Activated T-cell treated with anti-CD3 and anti-CD28 coated beads, Interleukin-2, amount 50 U/mL, for 72 hours (primary cell): ENCODE measurements at places on chromosomes 6 and 20.

- DNase-seq: no peak
- H3K27ac ChIP-seq: no peak overlapping the region
- H3K4me1 ChIP-seq: peaks cover 21% of the 10 kb centered on the region
- no peaks in the 10 kb centered on the region for H3K27me3 ChIP-seq
These were observed 28.3 kb downstream of the STX7 start for GRCh38 chr6:132484680-132485018.

DNA sequence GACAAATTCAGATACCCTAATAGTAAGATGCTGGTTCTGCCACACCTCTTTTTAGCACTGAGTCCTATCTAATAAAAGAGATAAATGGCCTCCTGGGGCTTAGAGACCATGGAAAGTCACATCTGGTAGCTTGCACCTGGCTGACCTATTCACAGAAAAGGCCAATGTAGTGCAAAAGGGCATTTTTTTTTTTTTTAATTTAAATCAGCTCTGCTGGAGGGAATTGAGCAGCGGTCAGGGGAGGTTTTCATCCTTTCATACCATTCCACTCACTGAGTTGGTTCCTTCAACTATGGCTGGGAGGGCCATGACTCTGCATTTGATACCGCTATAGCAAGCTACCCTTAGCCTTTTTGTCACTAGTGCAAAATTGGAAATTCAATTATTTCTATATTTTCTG, 20.1 kb upstream of the HS3ST5 start:
- H3K4me1 ChIP-seq: no peaks in the 10 kb centered on the region
- no peak overlapping the region for H3K4me3 ChIP-seq
- no peak overlapping the region for H3K27ac ChIP-seq
- no peak for DNase-seq
- no peaks in the 10 kb centered on the region for H3K27me3 ChIP-seq
- H3K36me3 ChIP-seq: no peaks in the 10 kb centered on the region

- H3K4me3 ChIP-seq: no peak overlapping the region
- no peaks in the 10 kb centered on the region for H3K4me1 ChIP-seq
- no peaks in the 10 kb centered on the region for H3K27me3 ChIP-seq
- no peak overlapping the region for H3K27ac ChIP-seq
These were observed 261.5 kb downstream of the SLC24A3 start for GRCh38 chr20:19473922-19474286.

DNA sequence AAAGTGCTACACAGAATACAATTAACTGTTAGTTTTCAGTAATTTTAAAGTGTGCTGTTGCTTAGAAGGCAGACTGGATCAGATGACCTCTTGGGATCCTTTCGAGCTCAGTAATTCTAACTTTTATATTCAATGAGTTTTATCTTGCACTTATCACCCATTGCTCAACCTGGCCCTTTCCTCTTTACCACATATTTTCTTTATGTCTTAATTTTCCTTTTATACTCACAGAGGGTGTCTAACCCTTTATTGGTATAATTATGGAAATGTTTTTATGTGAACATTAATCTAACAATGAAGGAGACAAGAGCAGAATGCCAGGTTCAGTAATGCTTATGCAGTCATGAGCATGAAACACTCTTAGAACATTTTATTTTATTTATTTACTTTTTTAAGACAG, 39.7 kb upstream of the CARMIL1 start:
- H3K36me3 ChIP-seq: no peaks in the 10 kb centered on the region
- no peak overlapping the region for H3K27ac ChIP-seq
- H3K27me3 ChIP-seq: no peaks in the 10 kb centered on the region
- no peak for DNase-seq

DNA sequence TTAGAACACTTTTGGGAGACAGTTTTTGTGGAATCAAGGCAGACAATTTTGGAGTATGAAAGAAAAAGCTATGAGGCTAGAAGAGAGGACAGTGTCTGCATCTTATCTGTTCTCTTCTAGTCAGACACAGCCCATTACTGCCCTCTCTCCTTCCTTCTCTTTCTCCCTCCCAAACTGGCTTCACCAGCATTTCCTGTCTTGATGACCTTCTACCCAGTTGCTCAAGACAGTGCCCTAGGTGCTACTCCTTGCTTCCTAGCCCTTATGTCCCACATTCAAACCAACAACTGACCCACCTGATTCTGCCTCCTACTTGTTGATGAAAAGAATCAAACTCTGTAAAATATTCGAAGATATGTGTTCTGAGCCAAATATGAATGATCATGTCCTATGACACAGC, 116.4 kb upstream of the RIPOR2 start:
- no peak overlapping the region for H3K27ac ChIP-seq
- no peaks in the 10 kb centered on the region for H3K27me3 ChIP-seq
- no peak overlapping the region for H3K4me3 ChIP-seq

DNA sequence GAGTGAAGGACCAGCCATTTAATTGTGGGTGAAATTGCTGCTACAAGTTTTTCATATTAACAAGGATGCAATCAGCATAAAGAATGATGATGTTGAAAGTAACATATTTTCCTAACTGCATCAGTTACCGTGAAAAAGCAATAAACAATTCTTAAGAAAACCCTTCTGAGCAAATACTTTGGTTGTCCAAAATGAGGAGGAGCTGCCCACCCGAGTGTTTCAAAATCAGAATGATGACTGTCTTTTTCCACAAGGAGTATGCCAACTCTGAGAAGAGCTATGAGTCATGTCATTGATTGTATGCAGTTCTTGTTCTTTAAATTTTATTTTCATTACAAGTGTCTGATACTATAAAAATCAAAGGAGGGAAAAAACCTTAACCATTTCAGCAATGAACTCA, 470.5 kb downstream of the COL12A1 start:
- DNase-seq: no peak
- H3K4me1 ChIP-seq: no peaks in the 10 kb centered on the region
- no peaks in the 10 kb centered on the region for H3K36me3 ChIP-seq

GRCh38 chr20:8853805-8854338, 215.0 kb upstream of the PLCB4 start:
- no peak overlapping the region for H3K4me3 ChIP-seq
- no peaks in the 10 kb centered on the region for H3K4me1 ChIP-seq
- no peak for DNase-seq
- no peak overlapping the region for H3K27ac ChIP-seq
- no peaks in the 10 kb centered on the region for H3K27me3 ChIP-seq

DNA sequence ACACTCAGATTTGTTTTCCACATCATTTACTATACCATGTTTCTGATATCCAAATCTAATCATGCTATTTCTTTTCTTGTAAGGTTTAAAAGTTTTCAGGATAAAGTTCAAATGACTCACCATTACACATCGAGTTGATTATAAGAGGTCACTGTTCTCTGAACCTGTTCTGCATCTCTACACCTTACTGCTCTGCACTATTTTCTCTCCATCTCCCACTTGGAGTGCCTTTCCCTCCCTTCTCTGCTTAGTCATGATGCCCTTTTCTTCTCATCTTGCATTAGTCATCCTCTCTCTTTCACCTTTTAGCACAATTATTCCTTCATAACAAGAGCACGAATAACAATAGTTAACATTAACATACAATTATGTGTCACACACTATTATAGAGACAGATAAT, 37.5 kb upstream of the FUT9 start:
- no peaks in the 10 kb centered on the region for H3K36me3 ChIP-seq
- no peak for DNase-seq
- H3K27me3 ChIP-seq: no peaks in the 10 kb centered on the region
- no peaks in the 10 kb centered on the region for H3K4me1 ChIP-seq

DNA sequence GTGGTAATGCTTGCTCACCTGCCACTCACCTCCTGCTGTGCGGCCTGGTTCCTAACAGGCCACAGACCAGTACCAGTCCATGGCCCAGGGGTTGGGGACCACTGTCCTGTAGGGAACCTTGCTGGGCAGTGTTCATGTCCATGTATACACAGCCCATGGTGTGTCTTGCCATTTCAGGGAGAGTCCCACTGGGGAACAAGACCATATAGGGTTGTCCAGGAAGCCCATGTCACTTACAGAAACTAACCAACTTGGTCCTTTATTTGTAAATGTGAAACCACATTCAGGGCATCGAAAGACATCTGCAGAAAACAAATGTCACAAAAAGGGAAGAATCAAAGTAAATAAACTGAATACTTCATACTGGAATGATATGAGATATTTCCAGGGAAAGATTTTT, 179.1 kb downstream of the NFATC2 start:
- DNase-seq: no peak
- no peak overlapping the region for H3K4me3 ChIP-seq
- H3K27ac ChIP-seq: no peak overlapping the region
- peaks cover 3% of the 10 kb centered on the region for H3K36me3 ChIP-seq
- peaks cover 3% of the 10 kb centered on the region for H3K4me1 ChIP-seq

DNA sequence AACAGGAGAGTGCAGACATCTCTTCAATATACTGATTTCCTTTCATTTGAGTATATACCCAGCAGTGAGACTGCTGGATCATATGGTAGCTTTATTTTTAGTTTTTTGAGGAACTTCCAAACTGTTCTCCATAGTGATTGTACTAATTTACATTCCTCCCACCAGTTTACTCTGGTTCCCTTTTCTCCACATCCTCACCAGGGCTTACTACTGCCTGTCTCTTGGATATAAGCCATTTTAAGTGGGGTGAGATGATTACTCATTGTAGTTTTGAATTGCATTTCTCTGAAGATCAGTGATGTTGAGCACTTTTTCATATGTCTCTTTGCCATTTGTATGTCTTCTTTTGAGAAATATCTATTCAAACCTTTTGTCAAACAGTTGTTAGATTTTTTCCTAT, 64.9 kb upstream of the HMGCLL1 start:
- H3K27ac ChIP-seq: no peak overlapping the region
- peaks cover 1% of the 10 kb centered on the region for H3K36me3 ChIP-seq
- H3K4me3 ChIP-seq: no peak overlapping the region
- H3K4me1 ChIP-seq: no peaks in the 10 kb centered on the region
- DNase-seq: no peak
